Activated gamma-delta T cell (primary cell): ENCODE measurements at places on chromosomes 1 and 21.

GRCh38 chr1:227898502-227899140 lies 49.1 kb downstream of the WNT9A start:
- no peak for DNase-seq

DNA sequence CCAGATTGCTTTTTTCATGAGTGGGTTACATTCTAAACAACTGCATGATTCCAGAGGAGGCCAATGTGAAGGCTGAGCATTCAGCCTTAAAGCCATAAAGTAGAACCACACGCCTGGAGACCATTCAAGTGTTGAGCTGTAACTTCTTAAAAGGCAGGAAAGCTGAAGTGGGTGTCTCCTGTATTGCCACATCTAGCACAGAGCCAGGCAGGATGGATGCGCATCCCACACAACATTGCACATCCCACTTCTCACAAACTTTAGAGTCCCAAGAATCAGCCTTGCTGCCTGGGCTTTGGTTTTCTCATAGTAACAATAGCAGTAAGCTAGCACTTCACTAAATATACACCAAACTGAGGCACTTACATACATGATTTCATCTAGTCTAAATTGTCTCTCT lies 151.7 kb downstream of the DAB1 start:
- no peak for DNase-seq

- no peak for DNase-seq
Measured at GRCh38 chr1:180841415-180841814, 71.3 kb upstream of the KIAA1614 start.

DNA sequence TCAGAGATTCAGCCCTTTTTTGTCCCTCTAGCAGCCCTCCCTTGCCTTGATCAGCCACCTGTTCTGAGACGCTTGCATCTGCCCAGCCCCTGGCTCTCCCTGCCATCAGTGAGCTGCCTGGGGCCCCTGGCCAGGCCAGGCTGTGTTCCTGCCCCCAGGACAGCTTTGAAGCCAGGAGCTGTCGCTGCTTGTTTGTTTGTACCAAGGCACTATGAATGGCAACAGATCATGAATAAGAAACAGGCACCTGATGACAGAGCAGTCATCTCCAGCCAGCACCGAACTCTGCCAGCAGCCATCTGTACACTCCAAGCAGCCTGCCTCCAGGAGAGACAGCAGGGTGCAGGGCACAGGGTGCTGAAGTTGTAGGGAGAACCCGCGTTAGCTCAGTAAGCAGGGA lies 8.1 kb upstream of the VWA5B1 start:
- DNase-seq, result no peak

- peak; percentile 29 for DNase-seq
Measured at GRCh38 chr1:54542120-54542961, 5.7 kb upstream of the ACOT11 start.

DNA sequence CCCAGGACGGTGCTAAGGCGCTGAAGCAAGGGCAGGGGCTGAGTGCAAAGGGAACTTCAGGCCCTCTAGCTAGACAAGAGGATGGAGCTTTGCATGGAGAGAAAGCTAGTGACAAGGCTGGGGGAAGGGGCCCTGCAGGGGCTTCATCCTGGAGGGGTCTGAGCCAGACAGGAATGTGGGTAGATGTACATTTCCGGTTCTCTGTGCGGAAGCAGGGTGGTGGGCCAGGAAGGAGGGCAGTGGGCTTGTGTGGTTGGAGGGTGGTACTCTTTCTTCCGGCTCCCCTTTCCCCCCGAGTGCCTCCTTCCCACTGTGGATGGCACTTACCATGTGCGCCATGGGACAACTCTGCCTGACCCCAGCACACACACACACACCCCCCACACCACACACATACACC lies 1.5 kb downstream of the KISS1 start:
- DNase-seq, result no peak

DNA sequence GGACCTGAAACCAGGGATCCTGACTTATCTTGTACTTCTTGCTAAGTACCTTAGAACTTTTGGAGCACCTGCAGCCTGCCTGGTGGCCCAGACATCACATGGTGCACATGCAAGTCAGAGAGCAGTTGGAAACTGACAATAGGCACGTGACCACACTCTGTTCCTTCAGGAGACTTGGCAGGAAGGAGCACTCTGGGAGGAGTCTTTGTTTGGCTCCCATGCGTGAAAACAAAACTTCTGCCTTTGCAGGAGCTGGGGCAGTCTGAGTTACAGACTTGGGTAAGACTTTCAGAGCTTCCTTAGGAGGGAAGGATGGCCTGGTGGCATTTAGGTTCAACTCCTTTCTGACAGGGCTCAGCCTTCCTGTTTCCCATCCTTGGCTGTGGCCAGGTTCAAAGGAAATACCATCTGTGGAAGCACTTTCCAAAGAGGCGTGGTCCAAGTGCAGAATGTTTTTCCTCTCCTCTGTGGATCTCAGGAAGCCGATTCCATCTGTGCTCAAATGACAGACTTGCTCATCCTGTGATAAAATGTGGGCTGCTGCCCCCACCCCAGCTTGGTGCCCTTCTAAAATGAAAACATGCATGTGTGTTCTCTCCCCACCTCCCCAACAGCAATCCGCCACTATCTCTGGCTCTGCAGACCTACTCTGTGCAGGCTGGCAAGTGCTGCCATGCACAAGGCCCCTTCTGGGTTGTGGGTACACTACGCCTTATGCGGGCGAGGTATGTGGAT lies 14.1 kb upstream of the ZNF436 start:
- no peak for DNase-seq

DNA sequence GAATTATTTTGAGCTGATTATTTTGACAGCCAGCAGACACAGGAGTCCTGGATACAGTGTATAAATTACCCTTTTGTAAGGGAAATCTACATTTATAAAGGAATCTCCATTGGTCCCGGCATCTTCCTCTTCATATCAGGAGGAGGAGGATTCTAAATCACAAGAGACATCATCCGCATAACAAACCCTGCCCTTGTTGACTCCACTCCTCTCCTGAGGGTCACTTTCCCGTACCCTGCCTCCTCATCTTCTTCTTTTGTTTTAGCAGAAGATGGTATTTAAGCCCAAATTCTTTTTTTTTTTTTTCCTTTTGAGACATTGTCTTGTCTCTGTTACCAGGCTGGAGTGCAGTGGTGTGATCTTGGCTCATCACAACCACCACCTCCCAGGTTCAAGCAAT lies 14.6 kb upstream of the PKNOX1 start:
- no peak for DNase-seq

- DNase-seq, result no peak
Measured at GRCh38 chr21:22106720-22107410, 1108.7 kb downstream of the NCAM2 start.

DNA sequence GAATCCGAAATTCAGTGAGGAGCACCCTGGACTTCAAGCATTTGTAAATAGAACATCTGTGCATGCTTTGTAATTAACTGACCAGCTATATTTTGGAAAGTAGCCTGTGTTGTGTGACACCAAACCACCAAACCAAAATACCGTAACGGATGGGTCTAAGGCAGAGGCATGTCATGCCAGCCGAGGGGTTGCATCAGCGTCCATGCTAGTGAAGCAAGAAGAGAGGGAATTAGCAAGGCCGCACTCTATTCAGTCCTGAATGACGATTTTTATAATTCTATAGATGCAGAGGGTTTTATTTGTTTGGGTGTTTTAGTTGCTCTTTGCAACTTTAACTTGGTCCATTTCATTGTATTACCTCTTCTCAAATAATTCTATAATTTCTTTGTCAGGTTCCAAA lies 116.8 kb upstream of the SMYD2 start:
- no peak for DNase-seq

DNA sequence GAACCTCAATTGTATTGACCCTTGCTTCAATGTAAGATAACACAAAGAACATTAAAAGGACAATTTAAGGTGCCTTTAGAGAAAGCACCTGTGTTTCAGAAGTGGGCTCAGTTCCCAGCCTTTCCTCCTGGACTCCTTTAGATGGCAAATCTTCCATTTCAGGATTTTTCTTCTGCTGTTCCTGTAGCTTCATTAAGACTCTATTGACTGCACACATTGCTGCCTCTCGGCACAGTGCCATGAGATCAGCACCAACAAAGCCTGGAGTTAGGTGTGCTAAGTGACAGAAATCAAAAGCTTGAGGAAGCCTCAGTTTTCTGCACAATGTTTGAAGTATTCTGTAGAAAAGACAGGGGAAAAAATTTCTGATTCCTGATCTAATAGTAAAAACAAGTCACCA lies 40.6 kb downstream of the NVL start:
- DNase-seq, result no peak

- DNase-seq, result no peak
Measured at GRCh38 chr1:31801458-31801857, 14.4 kb downstream of the SPOCD1 start.

GRCh38 chr21:35338281-35338680 lies 289.2 kb upstream of the RUNX1 start:
- no peak for DNase-seq

DNA sequence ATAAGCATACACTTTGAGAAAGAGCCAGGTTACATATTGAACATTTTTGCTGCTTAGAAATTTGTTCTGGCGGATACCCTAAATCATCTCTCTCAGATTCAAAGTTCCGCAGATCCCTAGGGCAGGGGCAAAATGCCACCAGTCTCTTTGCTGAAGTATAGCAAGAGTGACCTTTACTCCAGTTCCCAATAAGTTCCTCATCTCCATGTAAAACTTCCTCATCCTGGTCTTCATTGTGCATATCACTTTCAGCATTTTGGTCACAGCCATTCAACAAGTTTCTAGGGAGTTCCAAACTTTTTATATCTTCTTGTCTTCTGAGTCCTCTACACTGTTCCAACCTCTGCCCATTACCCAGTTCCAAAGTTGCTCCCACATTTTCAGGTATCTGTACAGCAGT lies 23.3 kb upstream of the LYPD8 start:
- no peak for DNase-seq

DNA sequence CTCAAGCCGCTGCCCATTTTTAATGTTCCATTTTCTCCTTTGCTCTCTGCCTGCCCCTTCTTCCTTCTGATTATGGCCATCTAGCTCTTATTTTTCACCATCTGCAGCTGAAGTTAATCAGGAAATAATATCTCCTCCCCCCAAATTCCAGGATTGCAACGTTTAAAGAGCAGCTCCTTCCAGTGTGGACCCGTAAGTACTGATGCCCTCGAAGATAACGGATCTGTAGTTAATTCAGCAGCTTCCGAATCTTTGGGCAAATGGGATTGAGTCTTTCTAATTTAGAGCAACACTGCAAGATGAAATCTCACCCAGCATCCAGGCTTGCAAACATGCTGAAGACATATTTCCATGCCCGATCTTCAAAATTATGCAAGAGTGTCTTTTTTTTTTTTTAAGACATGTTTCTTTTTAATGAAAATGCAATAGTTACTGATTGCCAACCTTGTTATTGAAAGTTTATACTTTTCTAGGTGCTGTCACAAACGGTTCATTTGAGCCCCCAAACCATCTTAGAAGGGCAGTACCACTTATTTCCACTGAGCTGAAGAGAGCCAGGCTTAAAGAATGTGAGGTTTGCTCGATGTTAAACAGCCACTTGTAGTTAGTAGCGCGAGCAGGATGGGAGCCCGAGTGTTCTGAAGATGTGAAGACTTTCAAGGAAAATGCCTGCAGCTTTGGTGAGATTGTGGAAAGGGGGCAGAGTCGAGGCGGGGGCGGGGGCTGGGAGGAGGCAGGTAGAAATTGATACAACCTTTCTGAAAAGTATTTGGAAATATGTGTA lies 10.9 kb upstream of the RCAN3 start:
- DNase-seq, result no peak

DNA sequence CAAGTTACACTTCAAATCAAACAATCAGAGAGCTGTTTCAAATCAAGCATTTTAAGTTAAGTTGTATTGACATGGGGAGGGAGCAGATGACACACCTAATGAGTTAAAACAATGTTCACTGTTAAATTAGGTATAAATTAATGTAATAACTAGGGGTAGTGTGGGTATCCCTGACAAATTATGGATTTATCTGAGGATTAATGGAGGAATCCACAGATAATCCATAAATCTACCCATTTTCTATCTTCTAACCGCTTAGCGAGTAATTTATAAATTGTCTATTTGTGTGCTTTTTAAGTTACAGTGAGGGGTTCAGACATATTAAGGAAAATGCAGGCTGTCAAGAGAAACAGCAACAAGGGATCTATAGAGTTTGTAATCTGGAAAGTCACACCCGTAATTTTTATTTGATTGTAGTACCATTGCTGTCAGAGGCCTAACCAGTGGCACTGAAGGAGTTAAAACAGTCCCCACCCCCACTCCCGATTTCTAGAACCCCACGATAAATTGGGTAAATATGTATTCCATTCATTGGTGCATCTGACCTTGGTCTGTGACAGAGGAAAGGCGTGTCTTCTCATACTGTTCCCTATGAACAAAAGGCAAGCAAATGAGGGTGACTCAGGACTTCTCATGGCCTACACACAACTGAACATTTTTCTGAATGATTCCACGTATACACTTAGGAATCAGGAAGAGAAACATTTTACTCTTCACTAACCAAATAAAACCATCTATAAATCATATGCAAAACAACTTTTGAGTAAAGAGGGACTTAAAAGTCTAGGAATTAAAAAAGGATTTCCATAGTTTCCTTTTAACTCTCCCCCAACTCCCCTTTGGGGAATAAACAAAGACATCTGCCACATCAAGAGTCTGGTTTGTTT lies 7.4 kb downstream of the IRF2BP2 start:
- DNase-seq, result no peak

GRCh38 chr1:95321531-95321930 lies 87.5 kb downstream of the RWDD3 start:
- no peak for DNase-seq

DNA sequence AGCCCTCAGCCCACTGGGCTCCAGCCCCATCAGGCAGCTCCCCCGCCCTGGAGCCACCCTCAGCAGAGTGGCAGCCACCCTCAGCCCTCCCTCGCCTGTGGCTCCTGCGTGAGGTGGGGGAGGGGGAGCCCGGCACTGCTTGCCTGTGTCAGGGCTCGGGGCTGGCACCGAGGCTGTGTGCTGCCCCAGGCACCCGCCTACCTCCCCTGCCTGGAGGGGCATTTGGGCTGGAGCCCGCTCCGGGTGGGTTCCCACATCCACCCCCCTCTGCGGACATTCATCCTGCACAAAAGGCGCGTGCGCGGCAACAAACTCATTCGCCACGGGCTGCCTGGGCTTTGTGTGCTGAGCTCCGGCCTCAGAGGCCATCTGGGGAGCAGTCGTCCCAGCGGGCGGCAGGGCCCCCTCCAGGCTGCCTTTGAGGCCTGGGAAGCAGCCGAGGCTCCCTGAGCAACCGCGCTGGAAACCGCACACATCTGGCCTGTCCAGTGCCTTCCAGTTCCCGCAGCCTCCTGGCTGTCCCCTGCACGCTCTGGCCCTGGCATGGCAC lies 12.6 kb upstream of the TNFRSF14 start:
- DNase-seq, result no peak

DNA sequence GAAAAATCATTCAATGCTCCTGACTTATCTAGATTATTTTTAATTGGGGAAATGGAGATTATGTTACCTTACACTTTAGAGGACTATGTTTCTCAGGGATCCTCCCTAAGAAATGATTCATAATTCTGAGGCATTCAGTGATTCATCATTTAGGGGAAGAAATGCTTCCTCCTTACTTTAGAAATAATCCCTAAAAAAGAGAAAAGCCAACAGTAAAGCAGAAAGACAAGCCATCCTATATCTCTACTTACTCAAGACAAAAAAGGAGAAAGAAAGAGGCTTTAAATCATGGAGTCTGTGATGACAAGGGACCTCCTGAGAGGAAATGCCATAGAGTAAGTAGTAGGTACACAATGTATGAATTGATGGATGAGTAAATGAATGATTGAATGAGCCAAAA lies 137.0 kb downstream of the BRINP2 start:
- no peak for DNase-seq

GRCh38 chr1:20126041-20126805 lies 6.9 kb upstream of the PLA2G2D start:
- DNase-seq, result no peak
